ENCODE measurements at places on chromosomes 16 and 17.

DNA sequence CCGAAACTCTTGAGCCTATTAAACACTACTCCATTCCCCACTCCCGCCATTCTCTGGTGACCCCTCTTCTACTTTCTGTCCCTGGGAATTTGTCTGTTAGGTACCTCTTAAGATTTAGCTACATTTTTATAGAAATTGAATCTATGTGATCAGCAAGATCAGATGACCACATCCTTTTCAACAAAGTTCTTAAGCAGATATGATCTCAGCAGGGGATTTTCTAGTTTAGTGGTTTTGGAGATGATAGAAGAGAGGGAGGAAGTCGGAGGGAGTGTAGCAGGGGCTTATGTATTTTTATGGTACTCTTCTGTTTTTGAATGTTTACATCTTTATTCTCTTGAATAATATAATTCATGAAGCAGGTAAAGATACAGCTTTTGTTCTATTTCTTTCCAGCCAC is 40.8 kb downstream of the RPA1 start:
- DNase-seq, result no peak

- no peak for DNase-seq
These were observed 26.6 kb upstream of the NAGLU start for GRCh38 chr17:42509409-42509808.

- DNase-seq, result no peak
These were observed 50.2 kb downstream of the CFDP1 start for GRCh38 chr16:75383141-75383540.

GRCh38 chr17:80396157-80397033 is 18.6 kb upstream of the ENDOV start:
- DNase-seq, result no peak

GRCh38 chr16:129075-129474 is 9.4 kb downstream of the NPRL3 start:
- DNase-seq, result no peak

DNA sequence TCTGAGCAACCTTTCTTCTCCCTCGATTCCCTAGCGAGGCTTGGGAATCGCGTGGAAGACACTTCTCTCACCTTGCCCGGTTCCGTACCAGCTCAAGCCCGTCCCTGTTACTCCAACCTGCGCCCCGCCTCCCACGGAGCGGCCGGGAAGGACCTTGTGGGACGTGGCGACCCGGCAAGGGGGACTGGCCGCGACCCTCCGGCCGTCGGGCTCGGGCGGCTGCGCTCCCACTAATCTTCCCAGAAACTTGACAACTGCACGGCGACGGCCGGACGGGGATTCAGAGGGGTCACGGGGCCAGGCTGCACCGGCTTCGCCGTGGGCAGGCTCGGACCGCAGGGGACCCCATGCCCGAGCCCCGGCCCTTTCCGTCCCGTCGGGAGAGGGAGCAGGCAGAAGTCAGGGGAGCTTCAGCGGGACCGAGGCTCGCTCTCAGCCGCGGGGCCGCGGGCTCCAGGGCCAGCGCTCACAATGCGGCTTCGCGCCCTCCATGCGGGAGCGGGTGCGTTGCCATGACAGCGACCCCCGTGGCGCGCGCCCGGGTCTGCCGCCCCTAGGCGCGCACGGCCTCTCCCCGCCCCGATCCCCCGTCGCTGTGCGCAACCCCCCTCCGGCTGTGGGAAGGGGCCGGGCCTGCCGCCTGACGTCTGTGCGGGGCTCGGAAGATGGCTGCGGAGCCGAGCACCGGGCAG is at the start of gene SGSM2:
Gene SGSM2, plus strand, starts transcription at position 650 of the 692 bp plus-strand sequence. CDS start 188 bp downstream, outside the sequence.
- DNase-seq, result peak; percentile 41

GRCh38 chr17:47879028-47879585 is 16.9 kb upstream of the SP2 start:
- peak; percentile 16 for DNase-seq

- DNase-seq, result no peak
These were observed at the start of gene SCIMP for GRCh38 chr17:5234645-5235576. Gene SCIMP (minus strand): TSS chr17:5234860. CDS start chr17:5234755, 105 bp downstream.

- no peak for DNase-seq
These were observed 33.3 kb upstream of the ANKFN1 start for GRCh38 chr17:56119936-56120335.

DNA sequence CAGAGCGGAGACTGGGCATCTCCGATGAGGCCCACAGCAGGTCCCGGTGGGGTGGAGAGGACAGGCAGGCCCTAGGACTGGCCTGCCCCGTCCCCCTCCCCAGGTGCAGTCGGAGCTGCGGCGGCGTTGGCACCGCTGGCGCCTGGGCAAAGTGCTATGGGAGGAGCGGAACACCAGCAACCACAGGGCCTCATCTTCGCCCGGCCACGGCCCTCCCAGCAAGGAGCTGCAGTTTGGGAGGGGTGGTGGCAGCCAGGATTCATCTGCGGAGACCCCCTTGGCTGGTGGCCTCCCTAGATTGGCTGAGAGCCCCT is 9.4 kb downstream of the GCGR start:
- no peak for DNase-seq

- DNase-seq, result no peak
These were observed 10.6 kb downstream of the CDH11 start for GRCh38 chr16:65111306-65111705.

DNA sequence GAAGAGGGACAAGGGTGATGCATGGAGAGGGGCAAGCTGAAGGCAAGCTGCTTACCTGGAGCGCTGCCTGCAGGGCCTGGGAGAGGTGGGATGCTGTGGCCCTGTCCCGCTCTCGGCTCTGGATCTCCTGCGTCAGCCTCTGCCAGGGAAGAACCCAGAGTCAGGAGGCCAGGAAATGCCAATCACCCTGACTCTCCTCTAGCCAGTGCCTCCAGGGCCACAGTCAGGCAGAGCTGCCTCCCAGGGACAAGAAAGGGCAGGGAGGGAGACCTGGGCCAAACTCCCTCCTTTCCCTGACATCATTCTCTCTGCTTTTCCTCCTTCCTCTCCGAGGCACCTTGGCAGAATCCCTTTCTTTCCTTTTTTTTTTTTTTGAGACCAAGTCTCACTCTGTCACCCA is 11.3 kb downstream of the CDK3 start:
- DNase-seq, result no peak

DNA sequence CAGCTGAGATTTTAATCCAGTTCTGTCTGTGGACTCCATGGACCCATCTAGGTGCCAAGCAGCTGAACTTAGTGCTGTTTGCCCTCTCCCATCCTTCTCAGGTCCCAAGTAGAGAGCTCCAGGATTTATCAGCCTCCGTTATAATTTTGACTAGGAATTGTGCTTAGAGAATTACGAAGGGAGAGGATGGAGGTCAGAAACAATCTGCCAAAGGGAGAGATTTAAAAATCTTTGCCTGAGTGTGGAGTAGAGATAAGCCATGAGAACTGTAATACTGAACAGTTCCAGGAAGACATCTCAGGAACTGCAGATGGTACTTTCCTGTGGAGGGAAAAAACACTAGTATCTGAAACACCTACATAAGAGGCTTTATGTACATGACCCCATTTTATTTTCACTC is 27.0 kb downstream of the CEP95 start:
- DNase-seq, result no peak

DNA sequence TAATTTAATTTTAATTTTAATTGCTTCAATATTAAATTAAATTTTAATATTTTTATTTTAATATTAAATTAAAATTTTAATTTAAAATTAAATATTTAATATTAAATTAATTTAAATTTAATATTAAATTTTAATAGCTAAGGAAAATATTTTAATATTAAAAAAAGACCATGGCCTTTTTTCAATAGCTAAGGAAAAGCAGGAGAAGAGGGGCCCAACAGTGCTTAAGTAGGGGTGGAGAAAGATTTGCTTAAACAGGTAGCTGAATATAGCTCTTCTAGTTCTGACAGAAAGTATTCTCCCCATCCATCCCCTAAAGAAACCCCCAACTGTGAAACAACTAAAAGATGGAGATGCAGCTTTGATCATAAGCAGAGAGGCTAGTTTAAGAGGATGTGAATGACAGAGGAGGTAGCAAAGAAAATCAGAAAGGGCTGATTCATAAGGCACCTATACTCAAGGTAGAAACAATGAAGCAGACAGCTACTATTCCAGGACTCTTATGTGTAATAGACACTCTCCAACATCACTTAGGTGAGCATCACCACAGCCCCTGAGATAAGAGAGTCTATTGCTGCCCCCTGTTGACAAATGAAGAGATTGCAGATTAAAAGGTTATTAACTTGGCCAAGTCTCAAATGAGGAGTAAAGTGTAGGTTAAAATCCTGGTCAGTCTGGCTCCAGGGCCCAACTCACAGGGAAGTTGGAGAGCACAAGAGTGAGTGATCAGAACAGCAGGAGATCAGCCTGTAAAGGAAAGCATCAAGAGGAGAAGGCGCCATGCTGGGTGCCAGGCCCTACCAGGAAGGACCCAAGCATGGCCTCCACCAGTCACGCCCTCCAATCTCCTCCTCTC is 7.8 kb upstream of the RNASEK start:
- peak; percentile 53 for DNase-seq

GRCh38 chr16:82067042-82067803 is 32.2 kb downstream of the HSD17B2 start:
- peak; percentile 5 for DNase-seq

DNA sequence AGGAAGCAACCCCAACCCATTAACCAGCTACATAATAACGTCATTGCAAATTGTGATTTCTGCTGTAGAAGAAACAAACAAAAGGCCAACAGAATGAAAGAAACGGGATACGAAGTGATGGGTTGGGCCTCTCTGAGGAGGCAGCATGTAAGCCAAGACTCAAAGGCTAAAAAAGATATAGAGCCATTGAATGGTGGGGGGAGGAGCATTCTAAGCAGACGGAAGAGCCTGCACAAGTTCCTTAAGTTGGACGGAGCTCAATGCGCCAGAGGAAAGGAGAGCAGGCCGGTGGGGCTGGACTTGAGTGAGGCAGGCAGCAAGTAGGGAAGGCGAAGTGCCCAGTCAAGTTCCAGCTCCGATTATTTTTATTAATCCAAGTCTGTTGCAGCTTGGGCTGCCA is 160.3 kb downstream of the SHISA9 start:
- DNase-seq, result no peak

GRCh38 chr16:76474048-76474447 is 196.8 kb downstream of the CNTNAP4 start:
- DNase-seq, result no peak

DNA sequence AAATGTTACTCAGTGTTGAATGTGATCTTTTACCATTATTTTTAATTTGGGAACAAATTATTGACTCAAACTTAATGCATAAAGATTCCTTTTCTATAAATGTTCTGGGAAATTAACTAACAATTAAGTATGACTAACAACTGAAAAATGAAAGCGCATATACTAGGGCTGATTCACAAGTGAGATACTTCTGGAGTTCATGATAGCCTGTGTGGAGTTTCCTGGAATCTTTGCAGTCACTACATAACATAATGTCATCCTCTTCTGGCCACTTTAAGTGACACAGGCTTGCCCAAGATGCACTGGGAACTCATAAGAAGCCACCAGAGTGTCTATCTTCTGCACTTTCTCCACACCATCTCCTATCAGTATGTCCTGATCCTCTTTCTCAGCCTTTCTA is 450.3 kb upstream of the CDH11 start:
- DNase-seq, result peak; percentile 81

DNA sequence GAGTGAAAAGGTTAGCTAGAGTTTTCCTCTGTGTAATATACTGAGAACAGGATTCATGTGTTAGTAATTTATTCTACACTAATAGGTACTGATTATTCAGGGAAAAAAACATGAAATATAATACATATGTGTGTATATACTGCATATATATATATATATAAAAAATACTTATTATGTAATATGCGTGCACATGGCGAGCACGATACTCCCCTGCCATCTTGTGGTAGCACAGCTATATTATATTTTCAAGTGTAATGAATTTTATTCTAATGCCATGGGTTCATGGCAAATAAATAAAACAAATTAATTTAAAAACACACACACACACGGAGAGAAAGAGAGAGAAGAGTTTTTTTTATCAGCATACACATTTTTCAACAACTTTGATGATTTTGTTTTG is 460.6 kb downstream of the KCNJ2 start:
- no peak for DNase-seq

- DNase-seq, result peak; percentile 58
These were observed 4.2 kb upstream of the ATXN7L3 start for GRCh38 chr17:44203731-44204440.

DNA sequence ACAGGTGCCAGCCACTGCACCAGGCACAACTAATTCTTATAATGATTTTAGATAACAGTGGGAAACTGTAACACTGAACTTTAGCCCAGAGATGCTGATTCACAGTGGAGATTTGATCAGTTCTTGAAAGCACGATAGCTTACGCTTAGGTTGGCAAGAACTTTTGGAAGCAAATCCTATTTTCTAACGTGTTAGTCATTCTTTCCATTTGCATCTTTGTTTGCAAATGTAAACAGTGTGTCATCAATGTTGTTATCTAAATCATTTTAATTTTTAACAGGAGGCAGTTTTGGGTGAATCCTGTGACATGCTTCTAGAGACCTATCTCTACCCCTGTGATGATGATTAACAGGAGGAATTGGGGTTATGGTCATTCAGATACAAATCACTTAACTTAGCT is 35.7 kb upstream of the GNA13 start:
- no peak for DNase-seq

DNA sequence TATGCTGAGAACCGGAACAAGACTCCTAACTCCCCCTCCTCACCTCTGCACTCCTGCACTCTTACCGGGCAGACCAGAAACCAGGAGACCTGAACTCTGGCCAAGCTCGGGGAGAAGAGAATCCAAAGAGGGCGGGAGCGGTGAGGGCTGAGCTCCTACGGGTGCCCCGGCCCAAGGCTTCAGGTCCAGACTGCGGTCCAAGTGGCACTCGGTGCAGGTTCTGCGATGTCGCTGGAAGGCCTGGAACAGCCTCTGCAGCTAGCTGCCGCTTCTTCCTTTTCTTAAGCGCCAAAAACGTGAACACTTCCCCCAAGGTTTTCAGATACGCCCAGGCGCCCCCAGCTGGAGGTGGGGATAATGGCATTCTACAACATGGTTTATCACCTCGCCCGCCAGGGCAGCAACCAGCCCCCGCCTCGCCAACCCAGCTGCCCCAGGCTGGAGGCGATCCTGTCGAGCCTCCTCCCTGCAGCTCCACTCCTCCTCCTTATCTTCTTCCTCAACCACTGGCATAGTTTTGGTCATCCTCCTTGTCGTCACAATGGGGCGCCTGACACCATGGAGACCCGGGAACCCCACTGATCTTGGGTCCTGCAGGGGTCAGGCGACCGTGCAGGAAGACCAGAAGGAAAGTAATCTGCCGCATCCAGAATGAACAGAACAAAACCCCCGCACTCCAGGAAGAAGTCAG is 1735.9 kb downstream of the TP53TG3F start:
- no peak for DNase-seq

GRCh38 chr17:65013613-65014391 is 42.7 kb downstream of the GNA13 start:
- DNase-seq, result peak; percentile 92

- peak; percentile 20 for DNase-seq
These were observed 20.5 kb upstream of the MTMR4 start for GRCh38 chr17:58534901-58535421.

DNA sequence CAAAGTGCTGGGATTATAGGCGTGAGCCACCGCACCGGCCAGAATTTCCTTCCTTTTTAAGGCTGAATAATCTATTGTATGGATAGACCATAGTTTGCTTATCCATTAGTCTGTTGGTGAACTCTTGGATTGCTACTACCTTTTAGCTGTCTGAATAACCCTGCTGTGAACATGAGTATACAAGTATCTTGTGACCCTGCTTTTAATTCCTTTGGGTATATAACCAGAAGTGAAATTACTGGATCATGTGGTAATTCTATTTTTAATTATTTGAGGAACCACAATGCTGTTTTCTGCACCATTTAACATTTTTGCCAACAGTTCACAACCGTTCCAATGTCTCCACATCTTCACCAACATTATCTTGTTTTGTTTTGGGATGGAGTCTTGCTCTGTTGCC is 4.6 kb upstream of the OTOA start:
- DNase-seq, result no peak

GRCh38 chr16:11384184-11384955 is 39.1 kb downstream of the RMI2 start:
- no peak for DNase-seq
